HTR-8/SVneo (cell line): ENCODE measurements at places on chromosomes 7 and 10.
A peak's percentile ranks its signal among the peaks of the same experiment; 100 is the strongest.

- no peak for DNase-seq
These were observed 303.8 kb downstream of the KCNMA1 start for GRCh38 chr10:77333610-77334340.

- no peak for DNase-seq
These were observed 98.3 kb upstream of the NPVF start for GRCh38 chr7:25326501-25327156.

DNA sequence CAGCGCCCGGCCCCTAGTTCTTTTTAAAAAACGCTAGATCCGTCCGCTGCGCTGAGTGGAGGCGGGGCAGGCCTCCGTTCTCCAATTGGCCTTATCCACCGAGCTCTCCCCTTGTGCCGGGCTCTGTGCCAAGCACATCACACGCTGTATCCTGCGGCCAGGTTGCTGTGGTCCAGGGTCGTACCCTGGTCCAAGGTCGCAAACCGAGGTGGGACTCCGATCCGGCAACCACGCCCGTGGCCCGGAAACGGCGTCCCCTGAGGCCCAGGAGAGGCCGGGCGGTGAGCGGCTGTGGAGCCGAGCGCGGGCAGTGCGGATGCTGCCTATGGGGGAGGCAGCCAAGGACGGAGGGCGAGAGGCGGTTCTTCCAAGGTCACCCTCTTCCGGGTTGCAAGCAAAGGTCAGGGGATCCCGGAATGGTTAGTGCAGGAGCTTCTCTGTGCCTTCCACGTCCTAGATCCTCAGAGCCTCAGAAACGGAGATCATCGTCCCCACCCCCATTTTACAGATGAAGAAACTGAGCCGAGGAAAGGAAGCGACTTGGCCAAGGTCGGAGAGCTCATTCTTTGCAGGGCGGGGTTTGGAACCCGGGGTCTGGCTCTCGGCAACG lies 72.4 kb upstream of the LRRC4 start:
- DNase-seq, result no peak

GRCh38 chr10:58781873-58782488 lies 269.3 kb downstream of the BICC1 start:
- peak; percentile 31 for DNase-seq

- no peak for DNase-seq
These were observed 4.8 kb downstream of the IMPDH1 start for GRCh38 chr7:128404886-128405470.

GRCh38 chr7:94003446-94004023 lies 620 bp downstream of the BET1 start:
- no peak for DNase-seq

GRCh38 chr7:96786261-96786997 lies 76.8 kb upstream of the SEM1 start:
- no peak for DNase-seq

- DNase-seq, result no peak
These were observed 333.8 kb downstream of the ABCA13 start for GRCh38 chr7:48505051-48505450.

- DNase-seq, result no peak
These were observed 27.0 kb downstream of the PDGFA start for GRCh38 chr7:492714-493065.

DNA sequence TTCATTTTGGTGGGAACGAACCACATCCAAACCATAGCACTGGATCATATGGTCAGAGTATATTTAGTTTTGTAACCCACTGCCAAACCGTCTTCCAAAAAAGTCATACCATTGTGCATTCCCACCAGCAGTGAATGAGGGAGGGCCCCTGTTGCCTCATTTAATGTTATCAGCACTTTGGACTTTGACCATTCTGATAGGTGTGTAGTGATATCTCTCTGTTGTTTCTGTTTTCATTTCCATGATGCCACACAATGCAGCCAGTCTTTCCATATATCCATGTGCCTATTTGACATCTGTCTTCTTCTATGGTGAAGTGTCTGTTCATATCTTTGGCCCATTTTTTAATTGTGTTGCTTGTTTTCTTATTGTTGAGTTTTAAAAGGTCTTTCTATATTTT lies 105.0 kb upstream of the PPP2R2D start:
- DNase-seq, result no peak

- DNase-seq, result no peak
These were observed 161.2 kb downstream of the SVIL start for GRCh38 chr10:29473406-29474100.

GRCh38 chr10:79434821-79435251 lies 10.6 kb downstream of the ZCCHC24 start:
- peak; percentile 37 for DNase-seq

- no peak for DNase-seq
These were observed 159.7 kb upstream of the YAE1 start for GRCh38 chr7:39406467-39406866.

- DNase-seq, result no peak
These were observed 224.4 kb downstream of the NEBL start for GRCh38 chr10:20672741-20673140.

GRCh38 chr10:10499839-10500238 lies 517.8 kb upstream of the CELF2 start:
- DNase-seq, result peak; percentile 1

DNA sequence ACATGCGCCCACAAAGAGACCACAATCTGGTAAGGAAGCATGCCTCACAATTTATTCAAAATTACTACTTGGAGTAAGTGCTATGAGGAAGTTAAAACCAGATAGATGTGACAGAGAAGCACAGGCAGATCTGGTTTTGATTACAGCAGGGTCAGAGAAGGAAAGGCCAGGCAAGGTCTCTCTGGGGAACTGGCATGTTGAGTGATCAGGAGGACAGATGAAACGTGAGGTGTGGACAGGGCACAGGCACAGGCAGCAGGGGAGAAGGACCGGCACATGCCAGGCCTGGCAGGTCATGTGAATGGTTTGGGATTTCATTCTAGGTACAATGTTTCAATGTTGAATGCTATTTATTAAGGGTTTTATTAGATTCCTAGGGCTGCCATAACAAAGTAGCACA lies 51.6 kb downstream of the GPAM start:
- no peak for DNase-seq

- DNase-seq, result no peak
These were observed 9.9 kb upstream of the LIPM start for GRCh38 chr10:88792661-88793060.

DNA sequence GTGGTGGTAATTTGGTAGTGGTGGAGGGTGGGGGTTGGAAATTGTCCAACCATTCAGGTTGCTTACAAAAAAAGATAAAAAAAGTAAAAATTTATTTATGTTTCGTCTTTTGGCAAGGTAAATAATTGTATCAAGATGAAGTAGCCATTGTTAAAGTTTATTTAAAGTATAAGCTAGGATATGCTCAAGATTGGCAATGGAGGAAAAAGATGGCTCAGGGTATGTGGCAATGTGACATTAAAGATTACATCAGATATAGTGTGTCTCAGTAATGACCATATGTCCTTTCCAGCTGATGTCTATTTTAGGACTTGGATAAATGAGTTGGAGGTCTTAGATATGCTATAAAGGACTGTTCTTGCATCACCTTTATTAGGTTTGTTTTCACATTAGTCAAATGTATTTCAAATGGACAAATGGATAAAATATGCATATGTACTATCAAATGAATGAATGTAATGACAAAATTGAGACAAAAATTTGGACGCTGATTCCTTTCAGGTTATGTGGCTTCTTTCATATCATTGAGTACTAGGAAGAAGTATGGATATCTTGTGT lies 60.9 kb downstream of the ST7 start:
- no peak for DNase-seq

DNA sequence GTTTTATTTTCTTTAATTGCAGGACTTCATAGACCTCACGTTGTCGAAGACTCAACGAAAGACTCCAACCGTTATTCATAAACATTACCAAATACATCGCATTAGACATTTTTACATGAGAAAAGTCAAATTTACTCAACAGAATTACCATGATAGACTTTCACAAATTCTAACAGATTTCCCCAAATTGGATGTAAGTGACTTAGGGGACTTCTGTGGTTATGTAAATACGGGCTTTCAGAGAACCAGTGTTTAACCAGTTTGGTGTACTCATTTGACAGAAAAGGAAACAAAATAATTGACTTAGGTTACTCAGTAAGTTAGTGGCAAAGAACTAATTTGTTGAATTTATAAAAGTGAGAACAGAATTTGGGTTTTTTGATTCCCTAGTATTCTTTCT lies 4.2 kb downstream of the GTPBP4 start:
- no peak for DNase-seq

DNA sequence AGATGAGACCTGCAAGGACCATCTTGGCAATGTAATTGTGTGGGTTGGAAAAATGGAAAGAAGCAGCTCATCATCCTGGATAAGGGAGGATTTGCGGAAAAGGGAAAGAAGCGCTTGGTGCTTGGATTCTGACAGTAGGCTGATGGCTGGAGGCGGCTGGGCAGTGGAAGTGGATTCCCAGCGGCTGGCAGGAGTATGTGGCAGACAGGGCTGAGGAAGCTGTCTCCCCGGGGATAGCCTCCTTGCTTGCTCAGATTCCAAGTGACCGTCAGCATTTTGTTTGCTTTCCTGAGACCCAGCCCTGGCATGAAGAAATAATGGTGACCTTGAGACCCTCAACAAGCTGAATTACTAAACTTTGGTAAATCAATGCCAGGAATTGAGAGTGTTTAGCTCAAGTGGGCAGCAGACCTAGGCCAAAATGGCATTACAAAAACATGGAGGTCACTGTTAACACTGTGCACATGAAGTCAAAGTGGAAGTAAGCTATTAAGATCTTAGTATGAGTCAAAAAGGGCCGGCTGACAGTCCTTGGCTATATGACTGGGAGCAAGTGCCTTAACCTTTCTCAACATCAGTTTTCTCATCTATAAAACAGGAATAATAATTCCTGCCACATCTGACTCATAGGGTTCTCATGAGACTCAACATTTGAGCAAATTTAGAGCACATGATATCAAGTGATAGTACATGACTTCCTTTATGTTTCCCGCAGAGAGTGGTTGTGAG lies 21.3 kb downstream of the SLC25A28 start:
- DNase-seq, result no peak

GRCh38 chr10:84204122-84204521 lies 9.8 kb downstream of the CDHR1 start:
- no peak for DNase-seq

- DNase-seq, result no peak
These were observed 56.5 kb upstream of the LHFPL3 start for GRCh38 chr7:104271948-104272347.

DNA sequence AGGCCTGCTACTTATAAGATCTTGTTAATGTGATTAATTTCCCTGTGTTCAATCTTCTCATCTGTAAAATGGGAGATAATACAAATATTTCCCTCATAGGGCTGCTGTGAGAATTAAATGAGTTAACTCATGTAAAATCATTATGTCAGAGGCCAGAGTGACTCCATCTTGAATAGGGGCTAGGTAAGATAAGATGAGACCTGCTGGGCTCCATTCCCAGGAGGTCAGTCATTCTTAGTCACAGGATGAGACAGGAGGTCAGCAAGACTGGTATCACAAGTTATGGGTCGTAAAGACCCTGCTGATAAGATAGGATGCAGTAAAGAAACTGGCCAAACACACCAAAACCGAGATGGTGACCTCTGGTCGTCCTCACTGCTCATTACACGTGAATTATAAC lies 200.7 kb downstream of the CYP26A1 start:
- no peak for DNase-seq
